ENCODE measurements at places on chromosomes 6 and 20.

GRCh38 chr6:36685926-36686667 lies 7.6 kb downstream of the CDKN1A start:
- no peak for DNase-seq

GRCh38 chr20:3119044-3119443 lies 34.5 kb upstream of the AVP start:
- DNase-seq, result no peak

GRCh38 chr6:18632670-18633410 lies 245.7 kb downstream of the RNF144B start:
- no peak for DNase-seq

GRCh38 chr6:16964553-16965499 lies 137.0 kb upstream of the STMND1 start:
- DNase-seq, result peak; percentile 31

DNA sequence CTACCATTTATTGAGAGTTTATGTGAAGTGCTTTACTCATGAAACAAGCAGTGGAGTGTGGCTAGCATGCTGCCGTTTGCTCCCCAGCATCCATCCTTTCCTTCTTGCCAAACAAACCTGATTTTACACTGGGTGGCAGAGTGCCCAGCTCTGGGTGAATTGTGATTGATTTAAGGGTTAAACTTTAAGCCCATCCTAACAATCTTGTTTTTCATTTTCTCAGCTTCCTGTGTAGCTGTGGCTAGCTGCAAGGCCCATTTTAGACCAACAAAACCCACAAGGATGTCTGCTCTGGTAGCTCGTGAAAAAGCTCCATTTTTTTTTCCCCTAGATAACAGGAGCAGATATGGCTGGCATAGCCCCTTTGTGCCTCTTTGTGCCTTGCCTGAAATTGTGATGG lies 77.7 kb upstream of the KCNG1 start:
- peak; percentile 68 for DNase-seq

DNA sequence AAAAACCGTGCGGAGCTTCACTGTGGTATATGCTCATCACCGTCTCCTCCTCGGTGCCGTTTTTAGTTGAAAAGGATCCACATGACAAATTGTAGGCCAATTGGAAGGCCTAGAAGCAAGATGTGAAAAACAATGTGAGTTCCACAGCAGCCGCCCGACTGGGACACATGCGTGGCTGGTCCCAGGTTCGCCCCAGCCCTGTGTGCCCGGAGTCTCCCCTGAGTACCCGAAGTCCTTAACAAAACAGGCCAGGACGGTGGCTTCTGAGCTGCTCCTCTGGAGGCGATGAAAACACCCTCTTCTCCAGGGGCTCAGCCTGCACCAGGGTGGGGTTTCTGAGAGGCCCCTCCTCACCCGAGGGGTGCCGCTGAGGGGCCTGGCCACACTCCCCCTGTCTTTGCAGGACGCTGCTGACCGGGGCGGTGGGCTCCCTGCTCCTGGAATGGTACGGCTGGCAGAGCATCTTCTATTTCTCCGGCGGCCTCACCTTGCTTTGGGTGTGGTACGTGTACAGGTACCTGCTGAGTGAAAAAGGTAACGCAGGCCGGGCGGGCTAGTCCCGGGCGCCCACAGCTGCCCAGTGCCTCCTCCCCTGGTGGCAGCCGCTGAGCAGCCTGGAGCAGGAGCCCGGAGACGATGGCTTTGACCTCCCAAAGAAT lies 9.8 kb downstream of the SLC17A9 start:
- DNase-seq, result no peak

GRCh38 chr6:100236389-100236788 lies 228.3 kb downstream of the SIM1 start:
- no peak for DNase-seq

DNA sequence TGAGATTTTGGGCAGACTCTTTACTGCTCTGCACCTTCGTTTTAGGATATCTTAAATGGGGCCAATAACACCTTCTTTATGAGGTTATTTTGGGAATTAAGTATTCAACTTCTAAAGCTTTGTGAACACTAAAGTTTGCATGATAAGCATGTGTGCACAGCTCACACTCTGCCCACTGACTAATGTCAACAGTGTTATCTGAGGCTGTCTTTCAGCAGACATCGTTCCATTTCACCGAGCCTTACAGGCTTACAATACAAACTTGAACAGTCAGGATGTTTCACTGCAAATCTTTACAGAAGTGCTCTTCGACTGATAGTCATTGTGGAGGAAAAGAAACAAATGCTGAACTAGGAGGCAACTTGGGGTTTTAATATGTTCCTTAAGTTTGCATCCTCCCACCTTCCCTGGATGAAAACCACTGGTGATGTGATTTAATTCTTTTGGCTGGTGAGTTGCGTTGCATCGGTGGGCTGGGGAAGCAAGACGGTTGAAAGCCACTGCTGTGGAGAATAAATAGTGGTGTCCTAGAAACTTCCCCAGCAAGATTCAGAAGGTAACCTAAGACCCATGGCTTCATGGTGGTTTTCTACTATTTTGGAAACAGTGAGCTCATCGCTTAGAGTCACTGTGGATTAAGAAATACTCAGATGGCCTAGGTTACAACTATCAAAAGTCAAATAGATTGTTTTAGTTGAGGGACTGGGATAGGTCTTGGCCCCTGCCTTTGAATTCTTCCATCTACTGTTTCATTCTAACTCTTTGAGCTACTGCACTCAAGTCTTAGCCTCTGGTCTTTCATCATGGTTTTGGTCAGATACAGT lies 167.2 kb upstream of the MAP3K7 start:
- DNase-seq, result no peak

- peak; percentile 63 for DNase-seq
Measured at GRCh38 chr6:89122625-89123024, 4.8 kb upstream of the SRSF12 start.

DNA sequence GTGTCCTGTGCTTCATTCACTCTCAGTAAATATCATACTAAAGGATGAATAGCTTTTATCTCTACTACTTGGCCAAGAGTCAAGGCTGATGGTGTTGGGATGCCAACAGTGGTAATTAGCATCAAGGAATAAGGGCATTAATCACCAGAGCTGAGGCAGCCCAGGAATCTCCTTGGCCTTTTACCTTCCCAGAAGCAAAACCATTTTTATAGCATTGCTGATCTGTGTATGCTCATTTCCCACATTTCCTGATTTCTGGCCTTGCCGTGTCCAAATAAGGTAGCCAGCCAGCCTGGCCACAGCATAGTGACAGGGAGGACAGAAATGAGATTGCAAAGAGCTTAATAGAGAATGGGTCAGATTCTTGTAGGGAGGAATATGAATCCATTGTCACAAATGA lies 76.7 kb upstream of the FOXO3 start:
- no peak for DNase-seq

DNA sequence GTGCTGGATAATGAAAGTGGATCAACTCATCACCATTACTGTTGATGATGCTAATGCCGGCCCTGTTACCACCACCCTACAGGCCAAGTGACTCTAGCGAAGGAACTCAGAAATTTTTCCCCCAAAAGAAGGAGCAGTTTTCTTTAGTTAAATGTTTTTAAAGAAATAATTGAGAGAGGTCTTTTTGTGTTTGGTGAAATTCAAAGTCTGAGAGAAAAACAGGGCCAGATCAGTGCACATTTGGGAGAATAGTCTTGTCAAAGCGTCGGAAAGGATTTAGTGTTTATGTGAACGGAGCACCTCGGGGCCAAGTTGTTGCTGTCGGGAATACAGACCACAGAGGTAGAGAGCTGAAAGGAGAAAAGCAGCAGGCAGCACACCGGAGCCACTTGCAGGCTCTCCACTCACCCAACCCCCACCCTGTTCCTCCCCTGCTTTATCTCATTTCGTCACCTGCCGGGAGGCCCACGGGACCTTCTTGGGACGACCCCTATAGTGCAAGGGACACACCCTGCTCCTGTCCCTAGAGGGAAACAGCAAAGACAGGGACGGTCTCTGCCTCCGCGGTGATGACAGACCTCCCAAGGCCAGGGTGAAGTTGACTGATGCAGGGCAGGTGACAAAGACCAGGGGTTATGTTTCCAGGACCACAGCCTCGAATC lies 6.8 kb downstream of the TFAP2B start:
- no peak for DNase-seq

DNA sequence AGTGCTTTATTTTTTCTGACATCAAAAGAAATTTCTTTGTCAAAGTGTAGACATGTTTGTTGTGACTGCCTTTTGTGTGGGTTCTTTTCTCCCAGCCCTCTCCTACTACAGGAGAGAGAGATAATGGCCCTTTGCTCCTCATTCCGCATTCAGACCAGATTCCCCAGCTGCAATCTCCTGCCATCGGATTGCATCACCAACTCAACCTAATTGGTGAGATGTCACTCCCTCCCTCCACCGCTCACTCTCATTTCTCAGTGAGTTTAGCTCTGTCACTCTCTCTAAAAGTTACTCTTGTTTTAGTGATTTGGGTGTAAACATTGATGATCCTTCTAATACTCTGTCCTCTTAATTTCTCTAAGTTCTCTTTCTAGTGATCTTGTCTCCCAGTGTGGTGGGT lies 22.7 kb downstream of the UTRN start:
- no peak for DNase-seq

DNA sequence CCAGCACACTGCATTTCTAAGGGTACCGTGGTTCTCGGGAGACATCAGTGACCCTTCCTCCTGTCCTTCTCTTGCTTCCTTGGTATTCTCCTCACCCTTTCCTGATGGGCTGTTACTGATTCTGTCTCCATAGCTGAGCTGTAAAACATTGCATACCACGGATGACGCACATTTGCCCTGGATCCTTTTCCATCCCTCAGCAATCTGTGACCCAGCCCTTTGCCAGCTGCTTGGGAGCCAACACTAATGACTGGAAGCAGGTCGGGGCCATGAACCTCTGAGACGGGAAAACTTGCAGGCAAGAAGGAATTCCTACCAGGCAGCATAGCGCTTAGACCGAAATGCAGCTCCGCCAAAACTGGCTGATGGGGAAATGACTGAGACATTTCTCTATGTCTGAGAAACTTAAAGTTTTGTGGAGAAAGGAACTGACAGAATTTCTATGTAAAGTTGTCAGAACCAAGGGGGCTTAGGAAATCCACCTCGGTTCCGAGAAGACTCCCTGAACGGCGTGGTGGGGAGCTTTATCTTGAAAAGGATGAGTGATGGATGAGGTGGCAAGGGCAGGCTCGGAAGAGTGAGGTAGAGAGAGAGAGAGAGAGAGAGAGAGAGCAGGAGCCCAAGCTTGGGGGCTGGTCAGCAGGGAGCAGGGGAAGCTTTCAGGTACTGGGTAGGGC lies 19.2 kb downstream of the TUBB2B start:
- no peak for DNase-seq

- no peak for DNase-seq
Measured at GRCh38 chr6:137722749-137723272, 144.2 kb upstream of the TNFAIP3 start.

- no peak for DNase-seq
Measured at GRCh38 chr20:44026647-44027342, 112.1 kb downstream of the TOX2 start.

GRCh38 chr20:58833921-58834320 lies 16.8 kb downstream of the GNAS-AS1 start:
- no peak for DNase-seq

DNA sequence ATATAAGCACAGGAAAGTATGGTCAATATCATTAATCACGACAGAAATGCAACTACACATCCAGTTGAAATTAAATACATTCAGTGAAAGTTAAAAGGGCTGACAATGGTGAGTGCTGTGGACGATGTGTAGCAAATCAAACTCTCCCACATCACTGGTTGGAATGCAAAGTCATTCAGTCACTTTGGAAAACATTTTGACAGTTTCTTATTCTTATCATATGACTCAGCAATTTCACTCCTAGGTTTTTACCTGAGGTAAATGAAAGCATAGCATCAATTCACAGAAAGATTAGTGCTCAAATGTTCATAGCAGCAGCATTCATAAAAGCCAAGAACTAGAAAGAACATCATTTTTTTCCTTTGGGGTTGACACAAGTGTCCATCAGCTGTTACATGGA lies 28.6 kb upstream of the SAMD5 start:
- no peak for DNase-seq

GRCh38 chr6:32252331-32253009 lies 28.6 kb upstream of the NOTCH4 start:
- peak; percentile 24 for DNase-seq

GRCh38 chr20:10793766-10794165 lies 120.0 kb upstream of the JAG1 start:
- no peak for DNase-seq

DNA sequence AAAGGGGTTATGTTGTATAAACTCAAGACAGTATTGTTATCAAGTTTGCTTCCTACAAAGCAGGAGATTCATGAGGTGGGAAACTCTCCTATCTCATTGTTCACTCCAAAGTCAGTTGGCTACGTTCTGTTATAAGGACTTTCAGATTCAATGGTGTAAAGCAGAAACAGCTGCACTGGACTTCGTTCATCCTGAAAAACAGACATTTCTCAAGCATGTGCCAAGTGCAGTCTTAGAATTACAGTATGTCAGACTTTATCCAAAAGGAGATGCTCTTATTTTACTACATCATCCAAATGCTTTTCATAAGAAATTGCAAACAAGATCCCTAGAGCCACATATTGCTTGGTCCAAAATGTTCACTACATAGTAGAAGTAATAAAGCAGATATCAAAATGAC lies 14.9 kb downstream of the COL21A1 start:
- no peak for DNase-seq
